ENCODE measurements at places on chromosomes 6 and 20. TPM values are rescaled to one million over a fixed set of nuclear protein-coding genes. Genes with fewer than 3 reads are reported as not detected.

Gene MEI4
- polyA plus RNA-seq, result 1.6 TPM

Gene GLP1R
- 1.1 TPM for polyA plus RNA-seq

Gene GRM4
- 0.59 TPM for polyA plus RNA-seq

Gene ZSCAN23
- 20.5 TPM for polyA plus RNA-seq

Gene TUBB1
- 1.6 TPM for polyA plus RNA-seq

Gene PLAGL2
- polyA plus RNA-seq, result 22.8 TPM

Gene NFATC2
- polyA plus RNA-seq, result 1.7 TPM

Gene TRAPPC3L
- polyA plus RNA-seq, result 0.35 TPM

Gene ATP6V1G2
- 11.3 TPM for polyA plus RNA-seq

Gene CPNE5
- 14.1 TPM for polyA plus RNA-seq

Gene HDGFL1
- not detected for polyA plus RNA-seq

Gene TRIM31
- polyA plus RNA-seq, result not detected

Gene TMEM151B
- 1.2 TPM for polyA plus RNA-seq

Gene NOTCH4
- polyA plus RNA-seq, result 30.0 TPM

Gene WFDC10B
- polyA plus RNA-seq, result not detected

Gene TDP2
- polyA plus RNA-seq, result 59.7 TPM

Gene WFDC5
- polyA plus RNA-seq, result not detected

Gene C20orf141
- polyA plus RNA-seq, result not detected

Gene SLC2A10
- 18.8 TPM for polyA plus RNA-seq

Gene POM121L2
- polyA plus RNA-seq, result not detected

Gene ECT2L
- polyA plus RNA-seq, result 0.35 TPM

Gene EPB41L2
- 144 TPM for polyA plus RNA-seq

Gene PRICKLE4
- polyA plus RNA-seq, result 3.2 TPM

Gene RTN4IP1
- polyA plus RNA-seq, result 13.7 TPM

Gene LCA5
- polyA plus RNA-seq, result 8.5 TPM

Gene DSTN
- polyA plus RNA-seq, result 354 TPM

Gene BPIFB1
- polyA plus RNA-seq, result not detected

Gene KIAA0408
- polyA plus RNA-seq, result 3.9 TPM

Gene SYCP2L
- 7.9 TPM for polyA plus RNA-seq

Gene TMC2
- 0.31 TPM for polyA plus RNA-seq

Gene VTA1
- polyA plus RNA-seq, result 68.6 TPM

Gene SLC22A3
- 3.9 TPM for polyA plus RNA-seq

Gene EYA4
- 16.7 TPM for polyA plus RNA-seq

Gene CALHM6
- 5.1 TPM for polyA plus RNA-seq

Gene PPIL6
- 14.9 TPM for polyA plus RNA-seq

Gene SOX18
- 8.0 TPM for polyA plus RNA-seq

Gene CRISP3
- 0.48 TPM for polyA plus RNA-seq

Gene DLK2
- polyA plus RNA-seq, result 1.6 TPM

Gene RGS17
- polyA plus RNA-seq, result 1.9 TPM

Gene ADTRP
- 1.7 TPM for polyA plus RNA-seq

Gene SIRPA
- polyA plus RNA-seq, result 29.9 TPM

Gene CNKSR3
- polyA plus RNA-seq, result 51.9 TPM
